ENCODE measurements at places on chromosomes 3 and 15.

DNA sequence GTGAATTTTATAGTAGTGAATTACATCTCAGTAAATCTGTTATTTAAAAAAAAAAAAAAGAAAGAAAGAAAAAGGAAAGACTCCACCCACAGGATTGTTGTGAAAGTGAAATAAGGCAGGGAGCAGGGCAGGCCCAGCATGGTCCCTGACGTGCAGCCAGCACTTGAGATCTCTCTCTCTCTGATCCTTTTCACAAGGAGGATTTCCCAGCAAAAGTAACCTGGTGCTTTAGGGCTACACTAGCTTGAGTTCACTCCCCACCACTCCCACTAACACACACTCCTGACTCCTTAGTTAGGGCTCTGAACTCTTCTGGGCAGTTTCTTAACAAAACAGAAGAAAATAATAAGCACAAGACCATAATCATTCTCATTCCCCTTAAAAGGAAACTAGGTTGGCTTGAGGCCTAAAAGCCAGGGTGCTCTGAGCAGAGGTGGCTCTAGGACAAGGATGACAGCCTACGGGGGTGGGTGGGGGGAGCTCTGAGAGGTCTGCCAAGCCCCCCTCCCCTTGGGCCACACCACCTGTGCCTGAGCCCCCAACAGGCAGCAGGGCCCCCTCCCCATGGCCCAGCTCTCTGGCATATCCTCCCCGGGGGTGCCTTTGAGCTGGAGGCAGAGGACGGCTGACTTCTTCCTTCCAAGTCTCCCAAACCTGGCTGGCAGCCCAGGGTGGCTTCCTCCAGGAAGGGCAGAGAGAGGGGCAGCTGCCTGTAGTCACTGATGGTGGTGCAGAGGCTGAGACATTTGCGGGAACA is 856 bp downstream of the TMEM40 start:
- DNase-seq, result no peak

GRCh38 chr15:72169921-72170611 is 27.5 kb downstream of the GRAMD2A start:
- no peak for DNase-seq

- DNase-seq, result no peak
Measured at GRCh38 chr3:131705558-131706051, 202.8 kb upstream of the MRPL3 start.

- no peak for DNase-seq
Measured at GRCh38 chr15:94286583-94286982, 55.2 kb downstream of the MCTP2 start.

DNA sequence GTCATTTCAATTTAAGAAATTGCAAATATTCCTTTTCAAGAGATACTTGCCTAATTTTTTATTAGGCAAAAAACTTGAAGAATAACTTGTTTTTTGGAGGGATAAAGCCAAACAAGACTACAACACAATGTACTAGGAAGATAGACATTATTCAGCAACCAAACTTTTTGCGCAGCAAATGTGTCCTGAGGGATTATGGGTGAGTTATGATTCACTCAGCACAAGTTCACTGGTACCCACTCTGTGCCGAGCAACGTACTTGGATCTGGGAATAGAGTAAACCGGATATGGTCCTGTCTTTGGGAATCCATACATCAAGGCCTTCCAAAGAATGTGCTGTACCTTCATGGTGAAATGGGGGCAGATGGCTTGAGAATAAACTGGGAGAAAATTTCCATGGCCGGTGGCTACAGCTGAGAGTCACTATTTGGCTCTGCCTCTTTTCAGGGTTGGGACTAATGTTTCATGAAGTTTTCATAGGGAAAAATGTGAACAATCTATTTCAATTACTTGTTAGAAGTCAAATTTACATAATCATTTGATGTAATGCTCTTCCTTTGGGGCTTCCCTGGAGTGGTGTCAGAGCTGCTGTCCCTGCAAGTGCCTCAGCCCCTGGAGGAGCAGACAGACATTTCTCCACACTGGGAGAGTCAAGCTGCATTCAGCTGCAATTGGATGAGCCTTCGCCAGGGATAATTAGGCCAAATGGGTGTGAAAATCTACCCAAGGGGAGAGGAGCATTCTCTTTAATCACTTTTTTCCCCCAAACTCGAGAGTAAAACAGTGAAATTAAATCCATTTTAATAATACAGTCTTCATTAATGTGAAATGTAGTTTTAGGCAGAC is 315.2 kb downstream of the CLSTN2 start:
- no peak for DNase-seq

DNA sequence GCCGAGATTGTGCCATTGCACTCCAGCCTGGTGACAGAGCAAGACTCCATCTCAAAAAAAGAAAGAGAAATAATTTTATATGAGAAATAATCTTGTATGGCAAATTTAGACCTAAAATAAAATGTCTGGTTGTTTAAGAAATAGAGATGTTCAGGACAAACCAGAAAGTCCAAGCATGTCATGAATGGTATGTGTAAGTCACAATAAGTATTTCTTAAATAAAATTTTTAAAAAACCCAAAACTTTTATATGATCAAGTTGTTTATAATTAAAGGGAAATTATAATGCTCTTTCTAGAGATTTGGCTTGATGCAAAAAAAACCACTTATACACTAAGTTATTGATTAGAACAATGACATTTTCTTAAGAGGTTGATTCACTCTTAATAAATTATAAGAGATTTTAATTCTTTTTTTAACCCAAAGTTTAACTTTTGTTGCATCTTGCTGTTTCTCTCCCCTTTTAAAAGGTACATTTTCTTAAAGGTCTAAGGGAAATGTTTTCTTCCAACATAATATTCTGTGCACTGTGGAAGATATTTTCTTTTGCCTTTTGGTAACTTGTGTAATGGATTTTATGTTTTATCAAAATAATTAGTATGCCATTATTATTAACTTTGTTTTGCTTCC is 105.7 kb downstream of the RTP4 start:
- peak; percentile 28 for DNase-seq

DNA sequence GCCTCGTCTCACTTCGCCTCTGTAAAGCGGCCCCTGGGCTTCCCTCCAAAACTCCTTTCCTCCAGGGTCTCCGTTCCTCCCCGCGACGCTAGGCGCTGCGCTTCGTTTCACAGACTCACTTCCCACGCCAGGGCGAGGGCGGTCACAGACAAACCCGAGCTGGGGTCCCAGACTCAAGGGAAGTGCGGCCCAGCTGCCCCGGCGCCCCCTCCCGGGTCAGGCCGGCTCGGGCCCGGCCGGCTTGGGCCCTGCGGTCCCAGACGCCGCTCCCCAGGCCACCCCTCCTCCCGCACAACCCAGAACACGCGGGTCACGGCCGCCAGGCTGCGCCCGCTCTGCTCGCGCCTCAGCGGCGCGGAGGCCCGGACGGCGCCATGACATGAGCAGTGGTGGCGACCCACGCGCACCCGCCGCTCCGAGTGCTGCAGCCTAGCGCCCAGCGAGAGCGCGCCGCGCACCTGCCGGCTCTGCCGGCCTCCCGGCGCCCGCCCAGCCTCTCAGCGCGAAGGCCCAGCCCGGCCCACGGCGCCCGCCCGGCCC is 547 bp downstream of the NUP210 start:
- DNase-seq, result no peak

DNA sequence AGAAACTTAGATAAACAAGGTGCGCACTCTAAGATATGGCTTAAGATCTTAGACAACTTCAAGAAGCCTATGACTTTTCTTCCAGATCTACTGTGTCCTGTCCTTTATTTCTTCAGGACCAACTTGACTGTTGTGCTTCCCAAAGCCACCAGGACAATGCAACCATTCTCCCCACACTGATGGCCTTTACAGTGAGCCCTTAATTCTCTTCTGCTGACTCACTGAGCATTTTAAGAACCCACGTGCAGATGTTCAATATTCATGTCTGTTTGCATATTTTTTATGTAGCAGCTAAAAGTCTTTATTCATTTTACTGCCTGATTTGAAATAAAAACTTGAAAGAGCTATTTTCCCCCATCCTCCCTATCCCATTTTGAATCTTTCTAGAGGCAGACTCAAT is 103.3 kb upstream of the SLC2A2 start:
- no peak for DNase-seq

DNA sequence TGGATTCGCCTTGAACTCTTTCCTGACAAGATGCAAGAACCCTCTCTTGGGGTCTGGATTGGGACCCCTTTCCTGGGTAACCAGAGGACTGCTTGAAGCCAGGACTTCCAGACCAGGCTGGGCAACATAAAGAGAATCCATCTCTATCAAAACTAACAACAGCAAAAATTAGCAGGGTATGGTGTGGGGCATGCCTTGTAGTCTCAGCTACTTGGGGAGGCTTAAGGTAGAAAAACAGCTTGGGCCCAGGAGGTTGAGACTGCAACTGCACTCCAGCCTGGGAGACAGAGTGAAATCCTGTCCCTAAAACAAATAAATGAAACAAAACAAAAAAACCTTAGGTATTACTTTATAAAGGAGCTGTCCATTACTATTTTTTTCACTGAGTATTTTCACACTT is 93.1 kb upstream of the PLXND1 start:
- DNase-seq, result no peak

DNA sequence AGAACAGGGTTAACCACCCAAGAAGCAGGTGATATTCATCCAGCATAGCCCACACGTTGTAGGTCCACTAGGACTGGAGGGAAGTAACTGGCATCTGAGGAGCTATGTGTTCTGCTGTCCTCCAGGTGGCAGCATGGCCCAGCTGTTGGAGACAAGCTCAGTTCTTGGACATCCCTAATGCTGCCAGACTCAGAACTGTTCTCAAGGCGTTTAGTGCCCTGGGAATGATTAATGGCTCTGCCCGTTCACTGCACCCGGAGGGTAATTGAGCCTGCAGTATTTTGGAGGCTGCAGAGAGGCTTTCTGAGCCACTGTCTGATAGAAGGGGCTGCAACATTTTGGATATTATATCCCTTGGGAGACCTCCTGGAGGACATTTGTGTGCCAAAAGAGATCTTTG is 521.3 kb upstream of the SEMA6D start:
- peak; percentile 13 for DNase-seq

GRCh38 chr3:170816841-170817240 is 53.2 kb downstream of the RPL22L1 start:
- DNase-seq, result no peak

GRCh38 chr3:56800832-56801661 is 702 bp downstream of the ARHGEF3 start:
- DNase-seq, result no peak

DNA sequence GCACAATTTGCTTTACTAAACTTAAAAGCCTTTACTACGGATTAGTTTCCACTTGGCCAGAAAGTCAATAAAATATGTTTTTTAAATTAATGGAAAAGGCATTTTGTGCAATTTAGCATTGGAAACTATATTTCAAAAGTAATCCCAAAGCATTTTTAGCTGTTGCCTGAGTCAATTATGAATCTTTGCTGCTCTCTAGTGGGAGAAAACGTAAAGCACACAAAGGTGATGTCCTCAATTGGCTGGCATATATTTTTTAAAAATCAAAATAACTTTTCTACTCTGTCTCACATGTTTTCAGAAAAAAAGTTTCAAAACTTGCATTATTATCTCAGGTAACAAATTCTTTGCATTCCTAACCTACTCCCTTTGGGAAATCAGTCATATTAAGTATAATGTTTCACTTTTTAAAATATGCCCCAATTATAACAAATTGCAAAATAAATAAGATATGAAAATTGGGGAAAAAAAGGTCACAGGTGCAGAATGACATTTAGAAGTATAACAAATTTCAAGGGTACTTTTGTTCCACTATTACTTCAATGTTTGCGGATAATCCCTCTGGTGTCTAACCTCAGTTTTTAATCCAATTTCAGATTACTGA is 47.2 kb upstream of the TEX55 start:
- peak; percentile 13 for DNase-seq

GRCh38 chr15:63072023-63072650 is 29.6 kb downstream of the TPM1 start:
- no peak for DNase-seq

GRCh38 chr3:172357850-172358754 is 90.2 kb downstream of the GHSR start:
- DNase-seq, result no peak

DNA sequence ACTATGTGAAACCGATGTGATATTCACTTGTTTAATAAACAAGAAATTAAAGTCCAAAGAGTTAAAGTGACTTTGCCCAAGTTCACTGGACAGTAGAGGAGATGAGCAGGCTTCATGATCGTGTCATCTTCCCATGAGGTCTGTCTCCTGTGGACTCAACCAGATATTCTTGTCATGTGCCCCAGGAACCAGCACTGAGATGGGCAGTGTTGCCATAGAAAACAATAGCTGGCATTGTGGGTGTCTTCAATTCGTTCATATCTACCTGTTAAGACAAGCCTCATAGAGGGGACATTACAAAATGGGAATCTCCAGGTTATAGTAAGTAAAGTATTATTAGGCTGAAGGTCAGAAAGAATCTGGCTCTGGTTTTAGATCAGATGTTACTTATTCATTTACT is 184.8 kb upstream of the BCL6 start:
- no peak for DNase-seq

GRCh38 chr15:92924216-92924615 is 24.1 kb downstream of the CHD2 start:
- no peak for DNase-seq

DNA sequence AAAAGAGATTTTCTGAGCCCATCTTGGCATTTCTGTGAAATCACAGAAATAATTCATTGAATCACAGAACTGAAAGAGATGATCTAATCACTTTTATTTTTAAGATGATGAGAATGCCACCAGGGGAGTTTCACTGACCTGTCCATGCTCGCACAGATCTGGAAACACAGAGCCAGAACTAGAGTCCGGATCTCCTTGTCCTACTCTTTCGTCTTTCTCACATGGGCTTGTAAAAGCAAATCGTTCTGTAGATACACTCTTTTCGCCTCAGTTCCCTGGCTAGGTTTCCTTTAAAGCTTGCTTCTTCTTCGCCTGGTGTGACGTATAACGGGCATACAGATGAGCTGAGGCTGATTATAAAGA is 122.5 kb upstream of the SPRED1 start:
- no peak for DNase-seq

DNA sequence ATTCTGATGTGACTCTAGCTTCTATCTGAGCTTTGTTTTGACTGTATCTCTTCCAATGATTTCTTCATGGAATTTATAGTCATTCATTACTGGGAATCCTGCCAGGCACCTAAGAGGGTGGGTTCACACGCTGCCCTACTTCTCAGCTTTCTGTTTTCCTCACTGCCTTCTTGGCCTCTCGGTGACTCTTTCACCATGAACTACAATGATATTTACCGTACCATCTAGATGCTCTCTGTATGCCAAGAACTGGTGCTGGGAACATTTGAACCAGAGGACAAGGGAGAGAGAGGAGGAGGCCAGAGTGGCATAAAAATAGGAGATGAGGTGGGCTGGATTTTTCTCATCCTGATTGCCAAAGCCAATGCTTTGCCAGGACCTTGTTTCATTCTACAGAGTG is 280.0 kb upstream of the P2RY1 start:
- no peak for DNase-seq

DNA sequence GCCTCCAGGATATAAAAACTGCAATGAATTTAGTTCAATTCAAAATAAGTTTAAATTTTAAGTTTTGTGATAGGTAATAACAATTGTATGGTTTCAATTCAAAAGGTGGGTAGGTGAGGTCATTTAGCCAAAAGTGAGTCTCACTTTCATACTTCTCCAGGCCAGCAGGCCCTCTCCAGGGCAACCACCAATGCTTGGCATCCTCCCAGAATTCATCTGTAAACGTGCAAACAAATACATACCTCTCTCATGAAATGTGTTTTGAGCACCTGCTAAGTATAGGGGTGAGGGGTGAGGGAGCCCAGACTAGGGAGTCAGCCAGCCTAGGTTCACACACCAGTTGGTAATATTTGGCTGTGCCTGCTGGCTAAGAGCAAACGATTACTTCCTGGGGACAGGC is 22.0 kb upstream of the RBSN start:
- no peak for DNase-seq

- no peak for DNase-seq
Measured at GRCh38 chr15:89794627-89795241, 18.6 kb downstream of the MESP2 start.
